COLO829 (cell line): ENCODE measurements at places on chromosomes 13 and 19.

- no peak for DNase-seq
These were observed 15.0 kb downstream of the GJB6 start for GRCh38 chr13:20217168-20217567.

- no peak for DNase-seq
These were observed 201.2 kb downstream of the LHFPL6 start for GRCh38 chr13:39401756-39402155.

- DNase-seq, result no peak
These were observed 132.7 kb downstream of the ZDHHC20 start for GRCh38 chr13:21326155-21327031.

DNA sequence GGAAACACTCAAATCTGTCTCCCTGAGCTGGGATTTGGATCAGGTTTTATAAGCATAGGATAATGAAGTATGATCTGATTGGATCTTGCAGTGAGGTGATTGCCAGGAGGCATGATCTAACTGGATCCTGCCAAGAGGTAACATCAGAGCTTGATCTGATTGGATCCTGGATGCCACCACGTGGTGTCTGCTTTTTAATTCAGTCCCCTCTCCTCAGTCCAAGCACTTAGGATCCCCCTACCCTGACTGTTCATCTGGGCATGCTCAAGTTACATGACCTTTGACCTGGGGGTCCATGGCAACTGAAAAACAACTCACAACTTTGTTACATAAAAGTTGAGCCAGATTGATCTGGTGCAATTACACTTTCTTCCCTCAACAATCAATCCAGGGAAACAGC is 47.5 kb upstream of the LSM14A start:
- no peak for DNase-seq

DNA sequence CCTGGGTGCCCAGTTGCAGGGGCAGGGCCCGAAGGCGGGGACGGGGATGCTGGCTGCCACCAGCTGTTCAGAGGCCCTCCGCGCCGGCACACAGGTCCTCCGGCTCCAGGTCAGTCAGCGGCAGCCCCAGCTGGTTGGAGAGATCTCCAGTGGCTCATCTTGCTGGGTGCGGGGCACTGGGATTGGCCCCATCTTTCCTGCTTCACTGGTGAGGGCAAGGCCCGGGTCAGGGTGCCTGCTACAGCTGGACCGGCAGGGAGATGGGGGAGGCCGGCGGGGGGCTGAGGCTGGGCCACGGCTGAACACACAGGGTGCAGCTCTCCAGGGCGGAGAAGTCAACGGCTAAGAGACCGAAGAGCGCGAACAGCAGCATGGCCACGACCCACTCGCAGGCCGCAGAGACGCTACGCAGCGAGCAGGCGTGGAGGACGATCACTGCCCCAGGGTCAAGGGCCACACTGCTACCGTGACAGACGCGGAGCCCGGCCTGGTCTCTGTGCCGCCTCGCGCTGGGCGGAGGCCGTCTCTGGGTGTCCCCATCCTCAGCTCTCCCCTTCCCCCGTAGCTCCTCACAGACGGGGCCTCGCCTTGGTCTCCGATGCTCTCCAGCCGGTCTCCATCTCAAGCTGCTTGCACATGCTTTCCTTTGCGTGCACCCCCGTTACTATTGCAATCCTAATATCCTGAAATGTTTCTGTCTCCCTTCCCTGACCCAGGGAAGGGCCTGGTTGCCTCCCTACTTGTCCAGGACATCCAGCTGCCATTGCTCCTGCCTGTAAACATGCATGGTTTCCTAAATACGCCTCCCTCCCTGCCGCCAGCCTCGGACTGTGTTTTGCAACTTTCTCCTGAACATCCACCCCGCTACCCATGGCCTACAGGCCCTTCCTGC is 12.3 kb downstream of the TMEM150B start:
- no peak for DNase-seq

GRCh38 chr13:68588623-68589022 is 1358.5 kb upstream of the PCDH9 start:
- DNase-seq, result no peak

DNA sequence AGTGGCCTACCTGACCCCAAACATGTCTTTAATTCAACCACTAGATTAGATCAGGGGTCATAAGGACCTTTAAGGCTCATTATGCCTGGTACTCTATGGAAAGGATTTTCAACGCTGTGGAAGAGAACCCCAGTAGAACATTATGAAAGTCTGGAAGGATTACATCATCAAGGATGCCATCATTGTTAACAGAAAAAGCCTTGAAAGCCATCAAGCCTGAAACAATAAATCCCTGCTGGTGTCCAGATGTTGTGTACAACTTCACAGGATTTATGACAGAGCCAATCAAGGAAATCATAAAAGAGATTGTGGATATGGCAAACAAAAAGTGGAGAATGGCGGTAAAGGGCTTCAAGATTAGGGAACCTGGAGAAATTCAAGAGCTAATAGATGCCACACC is 59.7 kb downstream of the NAA16 start:
- no peak for DNase-seq
